ENCODE measurements at places on chromosomes 5 and 9.

GRCh38 chr9:78592811-78593210 is 295.9 kb downstream of the PSAT1 start:
- DNase-seq = no peak

DNA sequence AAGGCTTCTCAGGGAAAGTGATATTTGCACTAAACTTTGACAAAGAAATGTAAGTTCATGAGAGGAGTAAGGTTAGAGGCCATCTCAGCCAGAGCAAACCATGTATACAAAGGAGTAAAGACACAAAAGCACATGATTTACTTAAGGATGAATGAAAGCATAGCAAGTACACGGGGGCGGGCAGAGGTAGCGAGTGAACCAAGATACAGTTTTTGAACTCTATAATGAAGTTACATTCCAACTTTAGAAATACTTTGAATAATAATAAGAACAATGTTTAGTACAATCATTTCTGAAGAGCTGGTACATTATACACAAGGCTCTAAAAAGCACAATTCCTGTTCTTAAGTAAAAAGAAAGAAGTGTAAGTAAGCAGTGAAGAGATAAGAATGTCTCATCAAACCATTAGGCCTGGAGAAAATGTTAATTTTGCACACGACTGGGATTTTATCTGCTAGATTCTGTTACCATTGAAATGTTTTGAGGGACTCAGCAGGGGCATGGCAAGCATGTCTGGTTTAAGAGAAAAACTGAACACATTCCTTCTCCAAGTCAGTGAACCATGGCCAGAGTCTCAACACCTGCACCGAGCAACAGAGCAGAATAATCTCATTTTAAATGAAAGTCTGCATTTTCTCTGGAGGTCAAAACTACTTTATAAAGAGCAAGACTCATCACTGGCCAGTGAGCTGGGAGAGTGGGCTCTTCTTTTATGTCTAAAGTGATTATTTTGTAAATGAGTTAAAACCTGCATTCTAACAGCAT is 147.6 kb upstream of the TRPM3 start:
- no peak for DNase-seq

- peak; percentile 83 for DNase-seq
Observed at GRCh38 chr5:36240779-36241630, 720 bp downstream of the NADK2 start.

GRCh38 chr5:37665889-37666288 is 174.0 kb downstream of the GDNF start:
- peak; percentile 54 for DNase-seq

DNA sequence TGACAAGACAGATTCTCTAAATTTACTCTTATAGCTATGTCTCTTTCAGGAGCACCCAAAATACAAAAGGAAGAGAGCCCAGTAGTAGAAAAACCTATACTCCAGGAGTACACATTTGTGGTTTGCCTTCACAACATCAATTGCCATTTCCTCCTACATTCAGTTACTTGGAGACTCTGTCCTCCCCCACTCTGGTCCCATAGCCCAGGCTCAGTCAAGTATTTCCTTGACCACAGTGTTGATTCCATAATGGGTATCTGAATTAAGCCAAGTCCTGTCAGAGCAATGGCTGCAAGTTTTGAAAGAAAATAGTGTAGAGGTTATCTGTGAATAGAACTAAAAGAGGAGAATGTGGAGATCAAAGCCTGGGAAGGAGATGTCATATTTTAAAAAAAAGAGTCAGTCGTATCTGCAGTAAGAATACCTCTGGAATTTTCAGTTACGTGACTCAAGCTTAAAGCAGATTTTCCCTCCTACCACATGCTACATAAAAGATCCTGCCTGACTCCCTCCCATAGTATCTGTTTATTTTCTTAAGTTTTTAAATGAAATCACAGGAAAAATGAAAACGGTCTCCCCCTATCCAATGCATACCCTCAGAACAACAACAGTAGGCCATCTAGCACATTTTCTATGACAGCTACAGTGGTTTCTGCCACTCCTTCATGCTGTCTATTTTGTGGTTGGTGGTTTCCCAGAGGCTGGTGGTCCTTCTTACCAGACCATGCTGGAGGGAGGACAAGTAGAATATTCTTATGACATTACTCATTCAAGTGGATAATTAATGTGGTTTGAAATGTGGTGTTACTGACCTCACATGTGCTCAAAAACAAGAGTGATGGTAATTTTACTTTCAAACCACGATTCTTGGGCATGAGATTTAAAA is 249.7 kb upstream of the TMEM161B start:
- DNase-seq = no peak

GRCh38 chr9:117191504-117192261 is 223.2 kb downstream of the ASTN2 start:
- DNase-seq = no peak

- no peak for DNase-seq
Observed at GRCh38 chr9:34363619-34364351, 12.9 kb downstream of the MYORG start.

DNA sequence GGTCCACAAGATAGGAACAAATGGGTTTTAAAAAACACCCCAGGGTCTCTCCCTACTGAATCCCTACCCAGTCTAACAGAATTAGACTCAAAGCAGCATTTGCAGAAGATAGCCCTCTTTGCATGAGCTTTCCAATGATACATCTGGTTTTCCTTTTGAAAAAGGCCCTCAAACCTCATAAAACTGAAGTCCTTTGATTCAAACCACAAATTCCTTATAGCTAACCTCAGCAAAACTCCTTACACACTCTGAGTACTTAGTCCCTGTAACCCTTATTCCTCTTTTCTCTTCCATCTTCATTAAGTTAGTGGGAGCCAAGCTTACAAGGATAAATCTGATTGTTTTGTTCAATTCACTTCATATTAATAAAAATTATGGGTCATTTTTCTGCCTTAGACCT is 90.5 kb upstream of the TNC start:
- DNase-seq = no peak

GRCh38 chr9:85009251-85009650 is 339.7 kb downstream of the NTRK2 start:
- DNase-seq = no peak

GRCh38 chr5:127290019-127290945 is at the start of gene MEGF10:
MEGF10 (plus strand) TSS chr5:127290796; CDS start chr5:127331309, 40,513 bp downstream.
- no peak for DNase-seq

DNA sequence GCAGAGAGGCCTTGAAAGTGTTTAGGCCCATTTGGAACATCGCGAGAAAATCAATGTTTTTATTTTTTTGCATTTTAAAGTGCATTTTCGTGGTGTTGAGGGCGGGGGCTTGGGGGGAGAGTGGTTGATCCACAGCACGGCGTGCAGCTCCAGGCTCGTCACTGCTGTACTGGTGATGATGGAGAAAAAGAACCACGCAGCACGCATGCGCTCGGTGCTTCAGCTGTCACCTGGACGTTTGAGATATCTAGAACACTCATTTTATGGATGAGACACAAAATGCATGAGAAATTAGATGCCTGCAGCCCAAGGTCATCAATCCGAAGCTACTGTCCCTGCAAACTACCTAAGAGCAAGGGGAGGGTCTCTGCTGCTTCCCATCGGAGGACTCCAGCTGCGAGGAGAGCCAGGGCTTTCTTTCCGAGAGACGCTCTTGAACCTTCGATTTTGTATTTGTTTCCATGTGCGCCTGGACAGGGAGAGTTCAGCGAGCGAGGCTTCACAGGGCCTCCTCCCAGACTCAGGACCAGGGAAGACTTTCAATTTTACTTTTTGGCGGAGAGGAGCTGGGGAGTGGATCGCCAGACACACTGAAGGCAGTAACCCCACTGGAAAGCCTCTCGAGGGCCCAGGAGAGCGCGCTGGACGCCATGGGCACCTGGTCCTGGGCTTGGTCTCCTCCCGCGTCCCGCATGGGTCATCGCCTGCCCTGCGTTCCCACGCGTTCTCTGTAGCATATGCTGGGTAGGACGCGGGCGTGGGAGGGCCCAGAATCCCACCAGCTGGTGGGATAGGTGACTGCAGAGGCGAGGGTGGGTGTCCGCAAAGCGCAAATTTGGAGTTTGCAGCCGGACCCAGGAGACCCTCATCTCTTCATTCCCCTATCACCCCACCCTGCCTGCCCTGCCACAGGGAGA is 2.5 kb downstream of the DMRT2 start:
- DNase-seq = no peak

GRCh38 chr5:88045931-88046461 is 222.6 kb downstream of the TMEM161B start:
- DNase-seq = no peak

DNA sequence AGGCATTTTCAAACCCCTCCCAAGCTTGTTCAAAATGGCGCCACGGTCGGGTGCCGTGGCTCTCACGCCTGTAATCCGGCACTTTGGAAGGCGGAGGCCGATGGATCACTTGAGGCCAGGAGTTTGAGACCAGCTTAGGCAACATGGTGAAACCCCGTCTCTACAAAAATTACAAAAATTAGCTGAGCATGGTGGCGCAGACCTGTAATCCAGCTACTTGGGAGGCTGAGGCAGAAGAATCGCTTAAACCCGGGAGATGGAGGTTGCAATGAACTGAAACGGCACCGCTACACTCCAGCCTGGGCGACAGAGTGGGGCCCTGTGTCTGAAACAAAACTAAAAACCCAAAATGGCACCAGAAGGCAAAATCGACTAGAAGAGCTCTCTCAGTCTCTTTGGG is 142.0 kb downstream of the MTX3 start:
- no peak for DNase-seq

- no peak for DNase-seq
Observed at GRCh38 chr9:29616844-29617243, 2043.6 kb upstream of the C9orf72 start.

GRCh38 chr9:126678989-126679388 is 65.3 kb downstream of the LMX1B start:
- no peak for DNase-seq

DNA sequence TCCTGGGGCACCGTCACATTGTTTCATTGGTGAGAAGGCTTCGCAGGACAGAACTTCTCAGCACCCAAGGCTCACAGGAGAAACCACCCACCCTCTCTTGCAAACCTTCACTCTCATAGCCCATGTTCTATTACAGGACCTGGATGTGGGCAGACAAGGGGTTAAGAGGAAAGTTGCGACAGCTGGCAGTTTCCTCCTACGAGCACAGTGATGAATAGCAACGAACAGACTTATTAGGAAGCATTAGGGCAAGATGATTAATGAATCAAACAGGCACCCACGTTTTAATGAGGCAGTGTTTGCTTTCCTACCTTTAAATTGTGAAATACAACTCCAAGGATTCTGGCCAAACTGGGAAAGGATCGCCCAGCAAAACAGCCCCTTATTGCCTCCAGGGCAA is 339.3 kb downstream of the DRD1 start:
- no peak for DNase-seq

All from NCI-H1417 (cell line).